ENCODE measurements at places on chromosomes 11 and 22. TPM values are rescaled to one million over a fixed set of nuclear protein-coding genes. Genes with fewer than 3 reads are reported as not detected.
A peak's percentile ranks its signal among the peaks of the same experiment; 100 is the strongest.

DNA sequence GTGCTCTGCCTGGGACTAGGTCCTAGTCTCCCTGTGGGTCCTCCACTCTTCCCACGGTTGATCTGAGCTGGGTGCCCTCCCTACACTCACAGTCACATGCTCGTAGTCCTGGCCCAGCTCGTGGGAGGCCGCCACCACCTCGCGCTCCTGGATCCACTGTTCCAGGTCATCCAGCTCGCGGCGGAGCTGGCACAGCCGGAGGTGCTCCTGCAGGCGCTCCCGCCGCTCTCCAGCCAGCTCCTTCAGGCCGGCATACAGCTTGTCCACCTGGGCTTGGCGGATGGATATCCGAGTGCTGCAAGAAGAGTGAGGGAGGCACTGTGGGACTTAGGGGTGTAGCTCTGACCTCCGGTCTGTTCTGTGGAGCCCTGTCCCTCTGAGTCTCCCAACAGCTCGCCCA is 14.8 kb upstream of the RBM4B start:
- peak; percentile 54 for DNase-seq

DNA sequence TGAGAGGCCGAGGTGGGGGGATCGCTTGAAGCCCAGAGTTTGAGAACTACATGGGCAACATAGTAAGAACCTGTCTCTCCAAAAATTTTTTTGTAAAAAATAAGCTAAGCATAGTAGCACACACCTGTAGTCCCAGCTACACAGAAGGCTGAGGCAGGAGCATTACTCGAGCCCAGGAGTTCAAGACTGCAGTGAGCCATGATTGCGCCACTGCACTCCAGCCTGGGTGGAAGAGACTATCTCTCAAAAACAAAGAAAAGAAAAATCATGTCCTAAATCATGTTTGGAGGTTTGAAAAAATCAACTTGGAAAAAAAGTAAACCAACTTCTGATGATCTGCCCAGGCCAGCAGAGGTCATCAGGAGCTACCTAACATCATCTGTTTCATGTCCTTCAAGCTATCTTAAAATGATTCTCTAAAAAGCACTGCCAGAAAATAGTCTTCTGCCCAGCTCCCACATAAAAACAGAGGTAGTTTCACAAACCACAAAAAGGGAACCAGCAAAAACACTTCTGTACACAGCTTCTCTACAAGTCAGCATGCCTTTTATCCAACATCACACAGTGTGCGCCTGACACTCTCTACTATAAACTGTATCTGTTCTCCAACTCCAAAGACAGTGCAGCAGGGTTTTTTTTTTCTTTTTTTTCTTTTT is 165.0 kb downstream of the SOX6 start:
- DNase-seq: no peak

GRCh38 chr11:77446911-77447629 is 26.8 kb downstream of the PAK1 start:
- no peak for DNase-seq

The LAYN gene
- total RNA-seq: 15.0 TPM

Measured in posterior vena cava (tissue), 2 donors.